ENCODE measurements at places on chromosomes 2 and 18.

- peak; percentile 48 for ATAC-seq
These were observed 587 bp downstream of the SUMO1 start for GRCh38 chr2:202237787-202238233.

GRCh38 chr18:54945576-54946125 lies 13.6 kb downstream of the CCDC68 start:
- ATAC-seq = no peak

GRCh38 chr2:111647359-111647758 lies 236.6 kb downstream of the ANAPC1 start:
- ATAC-seq = no peak

GRCh38 chr2:159185401-159186130 lies 100.9 kb downstream of the WDSUB1 start:
- ATAC-seq = no peak

- no peak for ATAC-seq
These were observed 31.1 kb downstream of the ONECUT2 start for GRCh38 chr18:57466307-57466706.

DNA sequence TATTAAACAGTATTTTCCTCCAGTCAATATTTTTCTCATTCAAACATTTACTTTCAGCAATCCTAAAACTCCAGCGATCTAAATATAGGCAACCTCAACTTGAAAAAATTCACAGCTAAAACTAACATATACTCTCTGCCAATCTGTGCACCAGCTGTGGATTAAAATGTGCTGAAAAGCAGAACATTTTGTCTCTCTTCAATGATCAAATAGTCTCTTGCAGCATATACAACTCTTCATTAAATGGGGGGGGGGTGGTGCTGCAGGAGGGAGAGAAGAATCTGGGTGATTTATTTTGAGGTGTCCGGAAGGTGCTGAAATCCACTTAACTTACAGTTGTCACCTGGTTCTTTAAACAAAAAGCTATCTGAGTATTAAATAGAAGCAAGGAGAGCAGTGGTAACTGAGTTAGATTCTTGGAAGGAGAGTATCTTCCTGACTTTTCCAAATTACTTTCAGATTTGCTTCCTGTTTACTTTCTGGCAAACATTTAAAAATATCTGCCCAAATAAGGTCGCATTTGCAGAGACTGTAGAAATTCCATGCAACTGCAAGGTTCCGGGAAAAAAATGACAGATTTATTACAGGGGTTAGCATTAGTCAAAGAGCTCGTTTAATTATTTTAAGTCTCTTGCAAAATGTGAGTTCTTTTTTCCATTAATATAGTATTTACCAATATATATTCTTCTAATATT lies 904.7 kb upstream of the ACVR2A start:
- ATAC-seq = no peak

DNA sequence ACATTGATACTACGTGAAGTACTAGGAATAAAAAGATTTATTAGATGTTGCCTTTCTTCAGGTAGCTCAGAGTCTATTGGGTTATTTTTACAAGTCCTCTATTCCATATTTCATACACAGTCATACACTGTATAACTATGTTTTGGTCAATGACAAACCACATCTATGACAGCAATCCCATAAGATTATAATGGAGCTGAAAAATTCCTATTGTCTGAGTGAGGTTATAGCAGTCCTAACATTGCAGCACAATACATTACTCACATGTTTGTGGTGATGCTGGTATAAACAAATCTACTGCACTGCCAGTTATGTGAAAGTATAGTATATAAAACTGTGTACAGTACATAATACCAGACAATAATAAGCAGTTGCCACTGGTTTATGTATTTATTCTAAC lies 595.1 kb downstream of the MBD2 start:
- no peak for ATAC-seq

GRCh38 chr2:25598911-25599310 lies 74.5 kb downstream of the DTNB start:
- no peak for ATAC-seq

DNA sequence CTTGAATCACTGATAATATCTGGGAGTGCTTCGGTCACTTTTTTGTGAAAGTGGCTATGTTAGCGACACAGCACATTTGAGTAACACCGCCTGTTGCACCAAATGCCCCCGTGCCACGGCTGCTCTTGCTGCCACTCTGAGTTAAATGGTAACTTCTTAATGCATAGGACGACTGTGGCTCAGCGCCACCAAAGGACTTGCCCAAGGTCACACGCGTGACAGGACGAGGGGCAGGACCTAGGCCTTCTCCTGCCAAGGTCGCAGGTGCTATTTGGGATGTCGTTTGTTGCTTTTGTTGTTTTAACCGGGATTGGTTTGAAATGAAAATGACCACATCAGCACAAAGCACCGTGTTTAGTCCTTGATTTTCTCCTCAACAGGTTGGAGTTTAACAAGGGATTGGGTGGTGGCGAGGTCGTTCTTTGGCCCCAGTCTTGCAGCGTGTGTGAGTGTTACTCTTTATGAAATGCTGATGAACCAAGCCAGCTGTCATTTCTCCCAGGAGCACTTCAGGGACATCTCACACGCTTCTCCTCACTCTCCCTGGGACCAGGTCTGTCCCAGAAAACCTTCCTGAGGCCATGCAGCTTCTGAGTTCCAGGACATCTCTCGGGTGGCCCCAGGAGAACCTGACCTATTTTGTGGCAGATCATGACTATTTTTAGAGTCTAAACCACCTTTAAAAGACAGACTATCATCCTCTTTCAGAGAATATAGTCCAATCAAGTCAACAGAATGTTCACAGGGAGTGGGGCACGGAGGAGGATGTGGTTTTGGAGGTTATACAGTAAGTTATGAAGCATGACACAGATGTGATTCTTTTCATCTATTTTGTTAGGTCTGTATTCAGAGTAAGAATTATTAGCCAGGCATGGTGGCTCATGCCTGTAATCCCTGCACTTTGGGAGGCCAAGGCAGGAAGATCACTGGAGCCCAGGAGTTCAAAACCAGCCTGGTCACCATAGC lies 49.9 kb downstream of the MTCL1 start:
- peak; percentile 95 for ATAC-seq

DNA sequence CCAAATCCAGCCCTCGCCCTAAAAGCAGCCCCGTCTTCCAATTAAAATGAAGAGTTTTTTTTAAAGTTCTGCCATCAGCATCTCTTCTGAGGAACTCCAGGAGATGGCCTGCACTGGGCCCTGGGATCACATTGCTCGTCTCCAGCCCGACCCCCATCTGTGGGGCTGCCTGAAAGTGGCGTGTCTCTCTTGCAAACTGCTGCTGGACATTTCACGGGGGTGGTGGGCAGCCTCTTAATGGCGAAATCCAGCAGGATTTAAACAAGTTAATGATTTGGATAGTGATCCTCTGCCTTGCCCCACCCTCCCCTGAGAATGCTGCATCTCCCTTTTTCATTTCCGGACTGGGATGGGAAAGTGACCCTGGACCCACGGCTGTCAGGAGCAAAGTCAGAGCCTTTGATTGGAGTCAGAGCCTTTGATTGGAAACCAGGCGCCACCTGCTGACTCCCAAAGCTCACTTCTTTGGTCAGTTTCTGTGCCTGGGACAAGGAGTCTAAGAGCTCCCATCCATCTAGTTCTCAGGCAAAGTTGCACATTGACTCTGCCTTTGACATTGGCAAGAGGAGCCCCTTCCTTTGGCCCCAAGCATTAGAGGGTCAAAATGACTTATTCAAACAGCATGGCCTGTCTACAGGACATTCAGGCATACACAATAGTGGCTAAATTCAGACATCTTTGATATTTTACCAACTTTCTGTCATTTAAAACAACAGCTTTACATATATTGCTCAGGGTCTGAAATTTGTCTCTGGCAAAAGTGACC lies 155.2 kb downstream of the SH3BP4 start:
- no peak for ATAC-seq

DNA sequence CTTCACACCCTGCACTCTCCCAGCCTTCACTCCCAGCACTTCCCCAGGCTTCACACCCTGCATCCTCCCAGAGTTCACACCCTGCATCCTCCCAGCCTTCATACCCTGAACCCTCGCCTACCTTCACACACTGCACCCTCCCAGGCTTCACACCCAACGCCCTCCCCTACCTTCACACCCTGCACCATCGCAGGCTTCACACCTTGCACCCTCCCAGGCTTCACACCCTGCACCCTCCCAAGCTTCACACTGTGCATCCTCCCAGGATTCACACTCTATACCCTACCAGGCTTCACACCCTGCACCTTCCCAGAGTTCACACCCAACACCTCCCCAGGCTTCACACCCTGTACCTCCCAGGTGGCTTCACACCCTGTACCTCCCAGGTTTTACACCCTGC lies 448.7 kb upstream of the MYT1L start:
- ATAC-seq = no peak

DNA sequence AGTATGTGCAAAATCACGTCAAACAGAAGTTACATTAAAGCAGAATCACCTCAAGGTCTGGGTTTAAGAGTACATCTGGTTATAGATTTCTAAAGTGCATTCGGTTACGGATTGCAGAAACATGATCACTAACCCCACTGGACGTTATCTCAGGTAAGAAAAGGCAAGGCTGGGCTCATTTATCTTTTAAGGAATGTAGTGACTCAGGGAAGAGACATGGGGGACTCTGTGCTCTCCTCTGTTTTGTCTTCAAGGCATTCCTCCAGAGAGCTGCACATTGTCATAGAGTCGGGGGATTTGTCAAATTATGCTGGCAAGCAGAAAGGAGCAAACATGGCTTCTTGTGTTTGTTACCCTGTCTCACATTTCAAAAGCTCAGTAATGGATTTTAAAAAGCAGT lies 14.3 kb downstream of the WDSUB1 start:
- ATAC-seq = no peak

GRCh38 chr2:88218981-88219380 lies 48.8 kb downstream of the THNSL2 start:
- no peak for ATAC-seq

GRCh38 chr2:177887722-177888121 lies 184.9 kb downstream of the PDE11A start:
- no peak for ATAC-seq

GRCh38 chr2:59888015-59888414 lies 665.4 kb downstream of the BCL11A start:
- peak; percentile 77 for ATAC-seq

DNA sequence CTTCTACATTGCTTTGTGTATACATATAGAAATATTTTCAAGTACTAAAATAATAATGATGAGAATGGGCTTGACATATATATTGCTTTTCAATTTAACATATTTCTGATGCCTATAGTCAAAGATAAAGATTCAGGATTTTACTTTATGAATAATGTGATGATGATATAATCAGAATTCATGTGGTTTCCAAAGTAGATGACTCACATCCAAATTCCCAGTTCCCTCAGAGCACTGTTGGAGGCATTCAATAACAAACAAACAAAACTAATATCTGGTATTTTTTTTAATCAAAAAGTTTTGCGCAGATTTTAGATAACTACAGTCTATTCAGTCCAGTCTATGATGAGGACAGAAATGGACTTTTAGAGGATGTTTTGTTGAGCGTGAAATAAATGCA lies 2094.5 kb upstream of the CELF4 start:
- ATAC-seq = no peak

DNA sequence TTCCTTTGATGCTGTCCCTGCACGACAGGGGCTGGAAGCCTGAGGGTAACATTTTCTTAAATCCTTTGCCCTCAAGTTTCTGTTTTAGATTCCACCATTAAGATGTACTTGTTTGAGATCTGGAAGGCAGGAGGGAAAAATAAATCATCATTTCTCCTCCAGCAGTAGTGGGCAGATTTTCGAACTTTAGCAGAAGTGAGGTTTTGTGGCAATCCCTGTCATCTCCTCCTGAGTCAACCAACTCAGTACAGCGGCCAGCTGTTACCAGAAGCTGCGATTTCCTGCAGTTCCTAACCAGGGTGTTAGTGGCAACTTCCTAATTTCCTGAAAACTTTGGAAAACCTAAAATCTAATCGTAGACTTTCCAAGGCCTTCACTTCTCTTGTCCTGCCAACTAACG lies 517.2 kb upstream of the ACVR2A start:
- ATAC-seq = peak; percentile 95

GRCh38 chr2:133040170-133040569 lies 370.2 kb upstream of the LYPD1 start:
- ATAC-seq = no peak

DNA sequence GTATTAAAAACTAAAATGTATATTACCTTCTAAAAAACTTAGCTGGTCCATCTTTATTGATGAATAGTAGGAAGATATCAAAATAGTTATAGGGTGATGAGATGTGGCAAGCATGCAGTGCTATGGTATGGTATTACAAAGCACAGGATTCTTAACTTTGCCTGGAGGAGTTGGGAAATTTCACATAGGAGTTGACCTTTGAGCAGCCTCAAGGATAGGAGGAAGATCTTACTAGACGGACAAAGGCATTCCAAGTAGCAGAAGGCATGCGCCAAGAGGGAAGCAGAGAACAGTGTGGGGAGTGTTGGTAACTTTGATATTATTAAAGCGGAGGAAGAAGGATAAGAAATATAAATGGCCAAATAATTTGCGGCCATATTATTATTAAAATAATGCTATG lies 60.0 kb downstream of the TTC21B start:
- ATAC-seq = no peak

GRCh38 chr18:33717339-33717738 lies 139.3 kb downstream of the ASXL3 start:
- no peak for ATAC-seq

DNA sequence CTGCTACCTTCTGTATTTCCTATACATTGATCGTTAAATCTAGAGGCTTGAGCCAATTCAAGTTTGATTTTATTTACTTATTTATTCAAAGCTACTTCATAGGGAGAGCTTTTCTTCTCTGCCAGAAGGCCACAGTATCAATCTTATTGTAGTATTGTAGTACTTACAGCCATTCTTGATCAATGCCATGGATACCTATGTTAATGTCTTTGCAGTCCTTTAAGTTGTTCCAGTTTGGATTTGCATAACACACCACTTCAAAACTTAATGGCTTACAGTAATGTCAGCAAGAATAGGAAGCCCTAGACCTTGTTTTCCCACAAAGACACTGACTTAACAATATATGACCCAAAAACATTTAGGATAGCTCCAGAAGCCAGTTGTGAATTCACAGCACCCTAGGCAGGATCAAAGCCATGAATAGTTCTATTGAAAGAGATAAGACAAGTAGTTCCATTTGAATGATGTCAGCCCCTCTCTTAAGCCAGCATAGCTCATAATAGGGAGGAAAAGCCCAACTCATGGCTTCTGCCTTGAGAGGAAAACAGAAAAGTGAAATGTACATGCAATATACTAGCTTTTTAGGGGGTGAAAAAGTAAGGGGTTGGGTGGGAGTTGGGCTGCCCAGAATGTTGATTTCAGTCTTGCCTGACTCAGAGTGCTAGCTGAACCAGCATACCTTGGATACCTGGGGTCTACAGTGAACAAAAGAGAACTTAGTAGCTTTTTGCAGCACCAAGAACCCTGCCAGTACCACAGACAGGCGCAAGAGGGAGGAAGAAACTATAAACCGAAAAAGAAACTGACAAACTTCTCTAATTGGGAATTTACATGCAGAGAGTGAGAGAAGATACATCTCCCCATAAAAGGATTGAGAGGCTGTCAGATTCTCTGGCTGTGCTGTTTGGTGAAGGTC lies 101.4 kb downstream of the CAMKMT start:
- ATAC-seq = no peak

All from activated T-helper 17 cell treated with anti-CD3 and anti-CD28 coated beads, Interleukin-2, amount 50 U/mL, for 72 hours (primary cell).